Activated CD8-positive, alpha-beta memory T cell treated with anti-CD3 and anti-CD28 coated beads for 4 hours (primary cell): ENCODE measurements at places on chromosomes 6 and 20.

DNA sequence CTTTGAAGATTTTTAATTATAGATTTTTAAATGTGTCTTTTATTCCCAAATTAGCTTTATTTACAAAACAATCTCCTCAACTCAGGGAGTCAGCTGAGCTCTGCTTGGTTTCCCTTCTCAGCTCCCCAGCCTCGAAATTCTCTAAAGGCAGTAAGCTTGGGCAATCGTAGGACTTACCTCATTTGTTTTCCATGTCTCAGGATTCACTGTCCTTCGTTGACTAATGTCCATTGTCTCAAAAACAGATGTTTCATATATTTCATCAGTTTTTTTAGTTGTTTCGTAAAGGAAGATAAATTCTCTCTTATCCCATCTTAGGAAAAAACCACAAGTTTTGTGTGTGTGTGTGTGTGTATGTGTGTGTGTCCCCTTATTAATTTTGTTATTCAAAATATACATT lies 102.2 kb upstream of the ADGRF1 start:
- no peak for DNase-seq

DNA sequence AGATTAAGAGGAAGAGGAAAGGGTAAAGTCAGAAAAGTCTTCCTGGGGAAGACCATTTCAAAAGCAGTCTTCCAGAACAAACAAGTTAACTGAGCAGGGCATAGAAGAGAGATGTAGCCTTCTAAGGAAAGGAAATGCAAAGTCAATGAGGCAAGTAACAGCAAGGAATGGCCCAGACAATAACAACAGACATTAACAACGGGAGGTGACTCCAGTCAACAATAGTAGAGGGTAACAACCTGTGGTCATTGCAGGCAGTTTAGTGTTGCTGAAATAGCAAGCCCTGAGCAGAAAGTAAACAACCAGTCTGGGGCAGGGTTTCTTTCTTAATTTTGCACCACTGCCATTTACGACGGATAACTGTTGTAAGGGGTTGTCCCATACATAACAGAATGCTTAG lies 2.1 kb downstream of the MDN1 start:
- DNase-seq, result no peak

- no peak for DNase-seq
Measured at GRCh38 chr6:69865126-69865525, 1.2 kb upstream of the COL19A1 start.

DNA sequence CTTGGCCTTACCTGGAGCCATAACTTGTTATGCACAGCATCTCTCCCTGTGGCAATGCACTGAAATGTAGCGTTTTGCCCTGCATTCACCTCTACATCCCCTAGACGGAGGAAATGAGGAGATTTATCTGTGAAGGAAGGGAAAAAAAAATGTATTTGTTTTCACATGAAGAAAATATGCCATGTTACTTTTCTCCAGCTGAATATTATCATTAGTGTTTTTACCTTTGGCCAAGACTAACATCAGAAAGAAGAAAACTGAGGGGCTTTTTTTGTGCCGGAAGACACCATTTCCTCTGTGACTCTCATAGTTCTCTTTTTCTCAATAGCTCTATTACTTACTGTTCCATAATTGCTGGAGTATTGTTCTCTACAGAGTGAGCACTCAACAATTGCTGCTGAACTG lies 280.4 kb downstream of the PTPRK start:
- DNase-seq, result no peak

DNA sequence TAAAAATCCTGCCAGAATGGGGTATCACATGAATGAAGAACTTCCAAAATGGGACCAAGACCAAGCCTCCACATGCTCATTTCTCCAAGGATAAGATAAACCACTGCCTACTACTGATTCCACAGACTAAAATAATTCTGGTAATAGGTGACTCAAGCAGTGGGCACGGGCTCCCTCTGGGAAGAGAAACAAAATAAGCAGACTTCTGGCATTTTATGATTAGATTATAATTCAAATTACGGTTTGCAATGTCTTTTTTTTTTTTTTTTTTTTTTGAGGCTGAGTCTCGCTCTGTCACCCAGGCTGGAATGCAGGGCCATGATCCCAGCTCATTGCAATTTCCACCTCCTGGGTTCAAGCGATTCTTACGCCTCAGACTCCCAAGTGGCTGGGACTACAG lies 16.0 kb downstream of the UQCC1 start:
- DNase-seq, result no peak

DNA sequence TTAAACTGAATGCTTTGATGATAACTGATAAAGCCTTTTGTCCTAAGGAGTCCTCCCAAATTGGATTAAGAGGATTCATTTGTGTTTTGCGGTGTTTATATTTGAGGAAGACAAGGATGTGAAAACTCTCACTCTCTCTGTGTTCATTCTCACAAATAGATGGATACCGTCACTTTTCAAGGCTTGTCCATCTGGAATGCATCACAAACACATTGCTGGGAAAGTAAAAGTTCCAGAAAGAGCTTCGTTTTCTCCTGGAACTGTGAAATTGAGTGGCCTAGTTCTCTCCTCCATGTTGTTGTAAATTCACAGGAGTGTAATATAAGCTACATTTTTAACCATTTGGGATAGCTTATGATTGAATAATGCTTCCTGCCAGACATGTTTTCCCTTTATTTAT lies 581.6 kb upstream of the FLRT3 start:
- no peak for DNase-seq

- DNase-seq, result no peak
Measured at GRCh38 chr20:48626226-48626937, 201.4 kb downstream of the PREX1 start.

- DNase-seq, result no peak
Measured at GRCh38 chr6:52261229-52261628, 16.9 kb upstream of the IL17F start.

DNA sequence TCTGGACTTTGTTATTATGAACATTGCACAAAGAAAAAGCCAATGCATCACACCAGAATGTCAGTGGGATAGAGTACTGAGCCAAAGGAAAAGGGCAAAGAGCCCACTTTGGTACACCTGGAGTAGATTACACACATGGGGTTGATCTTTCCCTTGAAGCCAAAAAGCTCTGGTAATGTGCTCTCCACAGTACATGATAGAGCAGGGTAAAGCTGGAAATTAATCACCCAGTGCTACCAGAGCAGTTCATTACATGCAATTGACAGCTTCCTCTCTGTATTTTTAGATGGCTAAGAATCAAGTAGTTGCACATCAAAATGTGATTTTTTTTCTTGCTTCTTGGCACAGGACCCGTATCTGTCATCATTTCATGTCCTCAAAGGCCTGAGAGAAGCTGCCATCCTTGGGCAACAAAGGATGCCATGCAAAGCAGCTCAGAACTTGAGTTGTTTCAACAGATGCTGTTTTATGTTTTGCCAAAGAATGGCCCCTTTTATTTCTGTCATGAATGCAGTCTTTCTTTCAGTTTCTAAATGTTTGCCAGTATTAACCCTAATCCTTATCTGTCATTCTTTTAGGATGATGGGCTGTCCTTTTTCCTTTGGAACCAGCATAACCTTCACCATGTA lies 88.1 kb downstream of the HDGFL1 start:
- no peak for DNase-seq

- no peak for DNase-seq
Measured at GRCh38 chr6:137919837-137920730, 53.0 kb downstream of the TNFAIP3 start.

GRCh38 chr6:142696123-142697000 lies 248.6 kb downstream of the HIVEP2 start:
- no peak for DNase-seq

GRCh38 chr20:48129345-48129942 lies 344.2 kb upstream of the SULF2 start:
- no peak for DNase-seq

GRCh38 chr6:118913161-118913560 lies 19.2 kb downstream of the ASF1A start:
- DNase-seq, result no peak

GRCh38 chr6:154187714-154188113 lies 148.7 kb downstream of the OPRM1 start:
- DNase-seq, result no peak

- DNase-seq, result no peak
Measured at GRCh38 chr20:37309936-37310590, 20.6 kb downstream of the MANBAL start.

GRCh38 chr20:32649697-32650400 lies 23.9 kb downstream of the C20orf203 start:
- no peak for DNase-seq

- DNase-seq, result no peak
Measured at GRCh38 chr6:132598473-132598872, 8.9 kb upstream of the TAAR5 start.

- DNase-seq, result no peak
Measured at GRCh38 chr6:154582696-154583095, 72.2 kb upstream of the CNKSR3 start.

GRCh38 chr6:165662041-165662748 lies 846 bp downstream of the PDE10A start:
- no peak for DNase-seq

GRCh38 chr20:32908334-32909292 lies 49.9 kb downstream of the EFCAB8 start:
- DNase-seq, result peak; percentile 20

- DNase-seq, result no peak
Measured at GRCh38 chr20:8389381-8390036, 257.4 kb downstream of the PLCB1 start.

GRCh38 chr6:7328243-7328642 lies 15.2 kb upstream of the SSR1 start:
- DNase-seq, result no peak

- no peak for DNase-seq
Measured at GRCh38 chr20:61917474-61918145, 148.1 kb downstream of the TAF4 start.

- no peak for DNase-seq
Measured at GRCh38 chr20:7627734-7628663, 312.3 kb downstream of the HAO1 start.

DNA sequence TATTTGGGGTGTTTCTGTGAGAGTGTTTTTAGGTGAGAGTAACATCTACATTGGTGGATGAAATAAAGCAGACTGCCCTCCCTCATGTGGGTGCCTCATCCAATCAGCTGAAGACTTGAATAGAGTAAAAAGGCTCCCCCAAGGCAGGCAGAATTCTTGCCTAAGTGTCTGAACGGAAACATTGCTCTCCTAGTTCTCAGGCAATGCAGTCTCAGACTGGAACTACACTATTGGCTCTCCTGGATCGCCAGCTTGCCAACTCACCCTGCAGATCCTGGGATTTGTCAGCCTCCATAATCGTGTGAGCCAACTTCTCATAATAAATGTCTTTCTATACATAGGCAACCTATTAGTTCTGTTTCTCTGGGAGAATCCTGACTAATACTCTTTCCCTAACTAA lies 5.5 kb upstream of the TMEM170B start:
- no peak for DNase-seq

DNA sequence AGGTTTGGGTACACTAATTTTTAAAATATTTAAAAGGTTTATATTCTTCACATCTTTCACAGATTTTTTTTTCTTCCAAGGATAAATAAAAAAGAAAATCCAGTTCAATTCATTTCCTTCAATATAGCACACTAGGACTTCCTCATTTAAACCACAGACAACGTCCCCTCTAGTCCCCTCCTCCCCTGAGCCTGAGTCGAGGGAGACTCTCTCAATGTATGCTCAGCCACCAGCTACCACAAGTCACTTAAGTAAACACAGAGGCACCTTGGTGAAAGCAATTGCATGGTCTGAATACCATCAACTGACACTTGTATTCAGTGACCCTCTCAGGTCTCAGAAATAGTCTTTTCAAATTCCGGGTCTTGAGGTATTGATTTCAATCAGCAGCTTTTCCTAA lies 88.6 kb downstream of the SIM1 start:
- no peak for DNase-seq

DNA sequence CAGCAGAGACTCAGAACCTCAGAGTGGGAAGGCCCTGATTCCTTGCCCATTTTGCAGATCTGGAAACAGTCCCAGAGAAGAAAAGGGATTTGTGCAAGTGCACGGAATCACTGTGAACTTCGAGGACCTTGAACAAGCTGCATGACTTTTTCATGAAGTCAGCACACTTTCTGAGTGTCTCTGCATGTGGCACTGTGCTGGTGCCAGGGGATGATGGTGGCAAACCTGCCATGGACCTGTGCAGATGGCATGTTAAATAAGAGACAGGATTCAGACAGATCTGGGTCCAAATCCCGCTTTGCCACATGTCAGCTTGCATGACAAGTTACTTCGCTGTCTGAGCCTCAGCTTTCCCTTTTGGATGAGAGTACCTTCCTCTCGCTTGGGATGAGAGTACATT lies 26.8 kb downstream of the ZNF831 start:
- no peak for DNase-seq
